ENCODE measurements at places on chromosomes 5 and 9.

GRCh38 chr9:131529597-131530545 lies 1.2 kb downstream of the UCK1 start:
- no peak for DNase-seq

DNA sequence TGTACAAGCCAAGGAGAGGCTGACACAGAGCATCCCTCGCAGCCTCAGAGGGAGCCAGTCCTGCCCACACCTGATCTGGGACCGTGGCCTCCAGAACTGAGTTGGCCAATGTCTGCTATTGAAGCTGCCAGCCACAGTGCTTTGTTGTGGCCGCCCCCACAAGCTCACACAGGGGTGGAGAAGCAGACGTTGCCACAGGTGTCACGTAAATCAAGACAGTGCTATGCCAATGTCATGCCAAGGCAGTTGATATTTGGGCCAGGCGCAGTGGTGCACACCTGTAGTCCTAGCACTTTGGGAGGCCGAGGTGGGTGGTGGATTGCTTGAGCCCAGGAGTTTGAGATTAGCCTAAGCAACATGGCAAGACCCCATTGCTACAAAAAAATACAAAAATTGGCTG lies 17.3 kb upstream of the TERT start:
- no peak for DNase-seq

GRCh38 chr5:143217065-143217803 lies 186.3 kb downstream of the NR3C1 start:
- DNase-seq = no peak

DNA sequence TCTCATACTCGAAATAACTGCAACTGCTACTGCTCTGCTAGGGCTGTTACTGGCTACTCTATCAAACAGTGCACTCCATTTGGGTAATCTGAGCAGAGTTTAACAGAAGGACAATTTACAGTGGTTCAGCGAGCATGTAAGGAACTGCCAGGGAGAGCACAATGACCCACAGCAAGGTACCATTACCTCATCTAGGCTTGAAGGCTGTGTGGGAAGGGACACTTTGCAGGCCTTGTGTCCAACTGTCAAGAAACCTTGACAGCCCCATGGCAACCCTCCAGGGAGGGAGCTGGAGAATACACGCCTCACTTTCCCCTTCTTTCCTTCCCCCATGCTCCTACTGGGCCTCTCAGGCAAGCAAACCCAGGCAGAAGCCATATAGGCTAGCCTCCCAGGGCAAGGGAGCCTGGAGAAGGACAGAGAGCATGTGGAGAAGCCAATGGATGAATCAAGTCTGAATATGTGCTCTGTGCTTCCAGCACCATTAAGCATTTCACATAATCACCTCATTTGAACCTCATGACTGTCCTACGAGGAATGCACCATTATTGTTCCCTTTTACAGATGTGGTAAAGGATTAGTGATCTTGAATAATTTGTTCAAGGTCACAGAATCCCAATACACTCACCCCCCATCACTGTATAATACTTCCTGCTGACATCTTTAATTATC lies 49.9 kb upstream of the JAK2 start:
- DNase-seq = no peak

GRCh38 chr9:136470792-136471469 lies 11.9 kb downstream of the SEC16A start:
- DNase-seq = no peak

- DNase-seq = no peak
Measured at GRCh38 chr9:82299870-82300269, 311.3 kb downstream of the SPATA31D1 start.

GRCh38 chr5:149229298-149229937 lies 42.2 kb upstream of the AFAP1L1 start:
- no peak for DNase-seq

DNA sequence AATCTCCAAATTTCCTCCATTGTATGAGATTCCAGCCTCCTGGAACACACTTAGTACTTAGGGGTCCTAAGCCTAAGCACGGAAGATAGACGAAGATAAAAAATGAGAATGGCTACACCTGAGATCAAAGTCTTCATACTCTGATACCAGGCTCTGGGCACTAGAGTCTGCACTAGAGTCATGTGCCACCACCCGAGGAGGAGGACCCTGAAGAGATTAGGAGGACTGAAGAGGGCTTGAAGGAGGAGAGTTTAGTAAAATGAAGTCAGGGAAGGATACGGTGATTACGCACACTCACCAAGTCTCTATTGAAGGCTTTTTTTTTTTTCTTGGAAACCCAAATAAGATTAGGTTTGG lies 573 bp upstream of the SPATA24 start:
- no peak for DNase-seq

DNA sequence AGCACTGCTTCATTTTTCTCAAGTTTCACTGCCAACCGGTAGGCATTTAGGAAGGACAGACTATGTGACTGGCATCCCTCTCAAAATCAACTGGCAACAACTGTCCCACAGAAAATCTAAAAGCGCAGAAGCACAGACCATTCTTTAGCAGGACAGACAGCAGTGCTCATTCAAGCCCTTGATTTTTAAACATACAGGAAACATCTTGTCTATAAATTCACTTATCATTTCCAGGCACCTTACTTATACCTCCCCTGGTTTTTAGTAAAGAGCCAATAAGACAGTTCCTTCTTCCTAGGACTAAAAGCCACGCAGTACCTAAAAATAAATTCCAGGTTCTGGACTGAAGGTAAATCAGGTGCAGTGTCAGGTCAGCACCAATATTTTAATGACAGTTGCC lies 343.2 kb upstream of the WWC1 start:
- no peak for DNase-seq

- DNase-seq = no peak
Measured at GRCh38 chr5:14526493-14526892, 55.1 kb upstream of the OTULINL start.

DNA sequence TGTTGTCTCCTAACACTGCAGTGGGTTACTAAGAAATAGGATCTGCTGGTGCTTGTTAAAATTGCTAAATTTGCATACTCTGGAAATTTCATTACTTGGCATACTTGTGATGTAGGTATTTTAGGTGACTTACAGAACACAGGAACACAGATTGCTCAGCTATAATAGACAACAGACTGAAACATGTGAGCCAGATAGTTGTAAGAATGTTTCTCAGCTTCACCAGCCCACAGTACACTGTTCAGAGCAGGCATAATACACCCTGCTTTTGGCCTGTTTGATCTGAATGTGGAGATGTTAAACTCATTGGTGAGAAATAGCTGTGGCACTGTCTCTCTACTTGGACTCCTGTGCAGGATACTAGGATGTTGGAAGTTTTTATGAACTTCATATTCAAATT lies 275.7 kb downstream of the CSNK1G3 start:
- DNase-seq = no peak

- no peak for DNase-seq
Measured at GRCh38 chr9:18394847-18395351, 79.1 kb upstream of the ADAMTSL1 start.

DNA sequence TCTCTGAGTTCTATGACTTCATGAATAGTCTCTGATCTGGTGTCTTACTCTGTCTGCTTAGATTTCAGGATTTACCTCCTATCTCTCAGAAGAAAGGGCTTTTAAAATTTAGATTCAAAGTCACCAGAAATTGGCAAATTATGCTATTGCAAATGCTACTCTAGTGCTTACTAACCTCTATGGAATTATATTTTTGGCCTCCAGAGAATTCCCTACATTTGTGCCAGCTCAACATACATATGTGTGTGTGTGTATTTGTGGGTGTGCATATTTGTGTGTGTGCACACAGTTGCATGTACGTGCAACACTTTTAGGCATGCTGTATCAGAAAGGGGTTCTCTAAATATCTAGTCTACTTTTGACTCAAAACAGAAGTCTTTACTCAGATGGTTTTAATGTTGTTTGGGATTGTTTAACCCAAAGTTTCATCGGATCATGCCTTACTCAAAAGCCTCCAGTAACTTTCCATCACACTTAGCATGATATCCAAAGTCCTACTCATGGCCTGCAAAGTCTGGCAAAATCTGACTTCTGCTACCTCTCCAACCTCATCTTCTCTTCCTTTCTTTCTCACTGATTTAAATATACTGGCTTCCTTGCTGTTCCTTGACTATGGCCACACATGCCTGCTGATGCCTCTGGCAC lies 147.6 kb upstream of the NR3C1 start:
- no peak for DNase-seq

GRCh38 chr9:115997923-115998322 lies 155.7 kb upstream of the PAPPA start:
- no peak for DNase-seq

DNA sequence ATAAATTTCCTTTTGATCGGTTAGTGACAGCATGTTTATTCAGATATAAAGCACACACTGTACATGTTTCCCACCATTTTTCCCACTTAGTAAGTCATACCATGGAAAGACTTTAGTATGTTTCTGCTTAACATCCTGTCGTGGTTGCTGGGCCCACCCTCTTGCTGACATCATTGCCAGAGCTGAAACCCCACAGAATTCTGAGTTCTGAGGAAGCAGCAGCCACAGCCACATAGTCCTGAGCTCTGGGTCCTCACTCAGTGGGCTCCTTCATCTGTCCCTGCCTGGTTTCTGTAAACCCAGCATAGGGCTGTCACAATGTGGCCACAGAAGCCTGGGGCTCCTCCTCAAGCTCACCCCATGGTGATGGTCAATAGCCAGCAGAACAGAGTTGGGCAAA lies 441.5 kb downstream of the ENC1 start:
- no peak for DNase-seq

GRCh38 chr9:4548811-4549725 lies 58.8 kb downstream of the SLC1A1 start:
- DNase-seq = no peak

DNA sequence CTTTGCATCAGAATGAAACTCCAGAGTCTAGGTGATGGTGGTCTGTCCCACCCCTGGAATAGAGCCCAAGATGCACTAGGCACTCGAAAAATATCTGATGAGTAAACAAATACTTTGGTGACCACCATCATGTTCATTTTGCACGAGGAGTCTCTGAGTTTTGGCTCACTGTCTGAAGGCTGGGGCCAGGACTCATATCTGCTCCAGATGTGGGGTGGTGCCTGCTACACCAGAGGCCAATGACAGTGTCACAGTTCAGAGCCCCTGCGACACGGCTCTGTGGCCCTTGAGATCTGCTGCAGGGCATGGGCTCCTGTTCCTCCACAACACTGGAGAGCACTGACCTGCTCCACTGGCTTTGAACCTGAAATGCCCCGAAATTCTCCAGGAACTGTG lies 164.6 kb downstream of the ROR2 start:
- no peak for DNase-seq

DNA sequence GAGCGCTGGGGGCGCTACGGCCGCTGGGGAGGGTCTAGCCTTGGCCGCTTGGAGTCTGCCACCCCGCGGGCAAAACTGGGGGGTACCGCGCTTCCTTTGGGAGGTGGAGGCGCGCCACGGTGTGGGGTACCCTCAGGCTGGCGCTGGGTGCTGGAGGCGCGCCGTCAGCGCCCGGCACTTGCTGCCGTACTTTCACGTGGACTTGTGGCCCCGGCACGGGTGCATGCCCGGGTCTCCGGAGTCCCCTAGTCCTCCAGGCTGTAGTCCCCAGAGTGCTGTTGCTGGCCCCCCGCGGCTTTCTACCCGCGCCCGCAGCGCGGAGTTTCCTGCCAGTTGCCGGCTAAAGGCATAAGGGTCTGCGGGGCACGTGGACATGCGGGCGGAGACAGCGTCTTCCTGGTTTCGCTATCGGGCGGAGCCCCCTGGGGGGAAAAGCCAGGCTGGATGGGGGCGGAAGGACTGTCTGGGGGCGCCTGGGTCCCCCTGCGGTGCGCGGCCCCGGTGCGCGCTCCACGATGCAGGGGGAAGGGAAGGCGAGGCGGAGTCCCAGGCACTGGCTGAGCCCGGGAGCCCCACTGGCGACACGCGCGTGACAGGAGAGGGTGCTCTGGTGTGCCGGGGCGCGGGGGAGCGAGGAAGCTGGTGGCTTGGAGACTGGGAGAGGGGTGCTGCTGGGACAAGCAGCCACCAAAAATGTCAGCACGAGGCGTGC lies 666 bp downstream of the PPARGC1B start:
- no peak for DNase-seq

GRCh38 chr9:110710420-110710819 lies 41.8 kb downstream of the MUSK start:
- no peak for DNase-seq

DNA sequence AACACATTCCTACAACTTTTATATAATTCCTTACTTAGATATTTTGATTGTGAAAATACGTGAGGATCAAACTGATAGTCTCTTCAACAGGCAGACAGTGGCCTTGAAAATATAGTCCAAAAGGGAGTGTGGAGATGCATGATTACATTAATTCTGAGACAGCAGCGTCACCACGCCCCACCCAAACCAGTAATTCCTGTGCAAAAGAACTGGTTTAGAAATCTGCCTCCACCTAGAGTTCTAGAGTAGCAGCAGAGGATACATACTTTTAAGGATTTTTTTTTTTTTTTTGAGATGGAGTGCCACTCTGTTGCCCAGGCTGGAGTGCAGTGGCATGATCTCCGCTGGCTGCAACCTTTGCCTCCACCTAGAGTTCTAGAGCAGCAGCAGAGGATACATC lies 1.6 kb upstream of the TUT7 start:
- no peak for DNase-seq

DNA sequence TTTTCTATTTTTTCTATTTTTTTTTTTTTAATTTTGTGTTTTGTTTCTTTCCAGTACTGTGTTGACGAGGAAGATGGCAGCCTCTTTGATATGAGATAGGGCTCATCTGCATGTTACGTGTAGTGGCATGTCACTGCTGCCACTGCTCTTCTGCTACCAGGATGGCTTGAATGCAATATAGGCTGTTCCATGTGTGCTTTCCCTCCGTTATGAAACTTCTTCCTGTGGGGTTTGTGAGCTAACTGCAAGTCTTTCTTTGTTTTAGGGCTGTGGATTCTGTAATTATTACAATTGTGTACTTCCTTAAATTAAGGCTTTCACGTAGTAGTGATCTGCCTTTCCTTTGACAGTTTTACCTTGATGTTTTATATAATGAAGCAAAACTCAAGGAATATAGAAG lies 184.6 kb downstream of the KDM4C start:
- DNase-seq = no peak

DNA sequence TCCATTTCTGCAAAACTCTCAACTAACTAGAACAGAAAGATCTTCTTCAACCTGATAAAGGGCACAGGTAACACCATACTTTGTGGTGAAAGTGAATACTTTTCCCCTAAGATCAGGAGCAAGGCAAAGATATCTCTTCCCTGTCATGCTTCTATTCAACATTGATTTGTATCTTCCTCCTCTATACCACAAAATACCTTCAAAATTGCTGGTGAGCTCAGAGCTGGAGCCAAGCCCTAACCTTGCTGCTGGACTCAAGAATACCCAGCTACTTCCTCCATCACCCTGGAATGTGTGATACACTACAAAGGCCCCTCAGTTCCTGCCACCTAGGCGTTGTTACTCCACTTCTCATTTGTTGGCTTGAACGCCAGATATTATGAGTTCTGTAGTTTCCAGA lies 499.0 kb downstream of the ACTL7B start:
- DNase-seq = no peak

- no peak for DNase-seq
Measured at GRCh38 chr9:136190237-136190601, 14.7 kb downstream of the LHX3 start.

- no peak for DNase-seq
Measured at GRCh38 chr9:76086539-76086938, 196.1 kb downstream of the PCSK5 start.

Measured in KG1 (cell line).